ENCODE measurements at places on chromosomes 11 and 22.

GRCh38 chr11:113419454-113420003, 31.9 kb downstream of the ANKK1 start:
- no peak for DNase-seq

DNA sequence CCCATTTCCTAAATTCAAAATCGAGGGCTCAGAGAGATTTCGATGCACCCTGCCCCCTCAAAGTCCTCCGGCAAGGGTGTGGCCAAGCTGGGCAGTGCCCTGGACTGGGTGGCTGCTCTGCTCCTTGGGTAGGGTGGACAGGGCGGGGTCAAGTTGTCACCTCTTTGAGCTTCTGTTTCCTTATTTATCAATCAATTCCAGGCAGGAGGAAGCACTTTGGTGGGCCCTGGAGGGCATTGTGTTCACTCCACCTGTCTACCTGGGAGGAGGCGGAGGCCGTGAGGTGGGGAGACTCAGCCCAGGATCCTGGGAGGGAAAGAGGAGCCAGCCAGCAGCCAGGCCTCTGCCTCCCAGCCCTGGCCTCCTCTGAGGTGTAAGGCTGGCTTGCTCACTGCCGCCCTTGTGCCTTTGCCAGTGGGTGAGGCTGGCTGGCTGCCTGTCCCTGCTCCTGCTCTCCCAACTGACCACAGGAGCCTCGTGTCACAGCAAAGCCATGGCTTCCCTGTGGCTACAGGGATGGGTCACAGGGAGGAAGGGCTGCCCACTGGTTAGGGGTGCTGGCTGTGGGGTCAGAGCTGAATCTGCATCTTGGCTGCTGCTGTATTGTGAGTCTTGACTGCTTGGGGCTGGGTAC, 25.5 kb upstream of the SHISAL1 start:
- no peak for DNase-seq

- no peak for DNase-seq
Measured at GRCh38 chr22:38177044-38177443, 4.6 kb downstream of the PLA2G6 start.

DNA sequence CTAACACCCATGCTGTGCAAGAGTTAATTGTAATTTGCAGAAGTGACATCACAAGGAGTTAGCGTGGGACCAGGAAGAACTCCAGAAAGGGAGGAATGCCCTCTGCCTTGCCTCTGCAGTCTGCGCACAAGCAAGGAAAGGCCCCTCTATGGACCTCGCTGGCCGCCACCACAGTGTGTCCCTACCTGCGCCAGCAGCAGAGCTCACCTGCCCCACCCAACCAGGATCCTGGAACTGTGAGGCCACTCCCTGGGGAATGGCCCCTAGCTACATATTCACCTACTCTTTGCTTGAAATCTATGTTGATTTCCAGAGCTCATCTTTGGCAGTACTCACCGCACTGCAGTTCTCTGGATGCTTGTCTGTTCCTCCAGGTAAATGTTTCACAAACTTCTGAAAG, 72.0 kb upstream of the MTNR1B start:
- DNase-seq = no peak

- no peak for DNase-seq
Measured at GRCh38 chr11:64437426-64437825, 78.5 kb downstream of the RPS6KA4 start.

GRCh38 chr22:22069450-22070370, 87.1 kb upstream of the TOP3B start:
- no peak for DNase-seq

- no peak for DNase-seq
Measured at GRCh38 chr22:23121424-23121823, 20.4 kb downstream of the RSPH14 start.

DNA sequence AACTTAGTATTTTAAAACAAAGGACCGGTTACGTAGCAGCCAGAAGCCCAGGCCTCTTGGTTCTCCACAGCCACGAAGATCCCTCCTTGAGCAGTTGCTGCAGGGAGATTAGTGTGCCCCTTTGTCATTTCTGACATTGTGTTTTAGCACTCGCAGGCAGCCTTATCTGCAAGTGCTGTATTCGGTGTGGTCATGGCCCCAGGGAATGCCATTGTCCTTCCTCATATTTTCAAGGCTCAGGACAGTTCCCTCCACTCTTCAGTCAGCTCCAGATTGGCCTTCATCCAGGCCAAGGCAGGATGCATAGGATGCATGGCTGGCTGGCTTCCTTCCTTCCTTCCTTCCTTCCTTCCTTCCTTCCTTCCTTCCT, 88.5 kb downstream of the ZBTB16 start:
- DNase-seq = peak; percentile 72

DNA sequence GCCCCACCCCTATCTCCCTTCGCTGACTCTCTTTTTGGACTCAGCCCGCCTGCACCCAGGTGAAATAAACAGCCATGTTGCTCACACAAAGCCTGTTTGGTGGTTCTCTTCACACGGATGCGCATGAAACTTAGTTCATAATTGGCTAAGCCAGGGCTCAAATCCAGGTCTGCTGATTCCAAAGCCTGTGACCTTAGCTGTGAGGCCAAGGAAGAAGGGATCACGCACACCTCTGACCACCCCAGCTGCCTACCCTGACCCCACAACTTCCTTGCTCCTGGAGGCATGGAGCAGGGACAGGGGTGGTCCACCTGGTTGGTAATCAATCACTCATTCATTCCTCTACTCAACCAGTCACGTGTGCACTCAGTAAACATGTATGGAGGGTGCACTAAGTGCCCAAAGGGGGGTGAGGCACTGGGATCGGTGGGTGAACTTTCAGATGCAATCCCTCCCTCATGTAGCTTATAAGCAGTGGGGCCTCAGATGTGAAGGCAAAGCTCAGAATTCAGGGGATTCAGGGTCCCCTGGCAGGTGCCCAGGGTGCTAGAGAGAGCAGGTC, 10.3 kb downstream of the FXYD2 start:
- DNase-seq = no peak

DNA sequence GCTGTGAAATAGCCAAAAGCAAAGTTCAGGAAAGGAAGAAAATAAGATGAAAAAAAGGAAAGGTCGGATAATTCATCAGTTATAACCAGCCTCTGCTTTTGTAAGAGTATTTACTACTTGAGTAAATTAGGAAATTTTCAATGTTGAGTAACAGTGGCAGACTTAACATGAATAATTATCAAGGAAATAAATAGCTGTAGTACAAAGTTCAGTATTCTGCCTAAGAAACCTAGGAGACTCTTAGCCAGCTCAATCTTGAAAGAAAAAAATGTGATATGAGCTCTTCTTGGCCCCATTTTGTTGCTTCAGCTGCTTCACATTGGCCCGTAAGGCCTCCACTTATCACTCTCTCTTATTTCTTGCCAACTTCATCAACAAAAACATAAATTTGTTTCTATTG, 17.0 kb upstream of the DNAJB7 start:
- DNase-seq = no peak

GRCh38 chr11:100640071-100640470, 47.0 kb upstream of the ARHGAP42 start:
- no peak for DNase-seq

GRCh38 chr11:12319461-12319951, 57.9 kb upstream of the PARVA start:
- DNase-seq = no peak
